ENCODE measurements at places on chromosomes 12 and 14.
A peak's percentile ranks its signal among the peaks of the same experiment; 100 is the strongest.

DNA sequence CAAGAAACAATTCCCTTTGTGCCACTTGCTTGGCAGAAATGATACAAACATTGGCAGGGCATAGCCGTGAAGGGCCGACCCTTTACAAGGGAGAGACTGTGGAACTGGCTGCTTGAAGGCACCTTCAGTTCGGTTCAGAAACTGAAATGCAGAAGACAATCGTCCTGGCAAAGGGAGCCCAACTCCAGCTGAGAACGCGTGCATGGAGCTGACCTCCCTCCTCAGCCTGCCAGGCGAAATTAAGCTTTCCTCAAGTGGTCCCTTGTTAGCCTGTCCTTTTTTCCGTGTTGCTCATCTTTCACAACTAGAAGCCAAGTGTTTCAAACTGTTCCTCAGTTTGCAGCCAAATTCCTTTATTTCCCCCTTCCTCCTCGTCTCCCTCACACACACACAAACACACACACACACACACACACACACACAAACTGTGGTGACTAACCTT lies 8.1 kb downstream of the LGR5 start:
- DNase-seq, result no peak

GRCh38 chr12:120362516-120363273 lies 6.3 kb downstream of the MSI1 start:
- DNase-seq, result peak; percentile 93

DNA sequence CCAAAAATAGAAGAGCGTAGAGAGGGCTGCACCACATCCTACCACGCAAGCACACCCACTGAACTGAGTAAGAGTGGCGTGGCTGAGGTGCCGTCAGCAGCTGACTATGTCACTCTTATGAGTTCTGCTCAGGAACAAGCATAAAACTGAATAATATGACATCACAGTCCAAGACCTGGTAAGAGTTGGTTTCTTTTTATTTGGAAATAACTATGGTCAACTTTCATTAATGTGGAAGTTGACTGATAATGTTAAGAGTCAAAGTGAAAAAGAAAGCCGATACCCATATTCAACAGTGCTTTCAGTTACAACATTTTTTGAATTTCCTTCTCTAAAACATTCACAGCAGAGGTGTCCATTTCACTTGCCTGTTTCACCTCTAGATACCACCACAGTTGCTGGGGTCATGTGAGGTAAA lies 44.6 kb downstream of the GNS start:
- no peak for DNase-seq

- no peak for DNase-seq
These were observed 47.8 kb upstream of the ETV6 start for GRCh38 chr12:11601647-11602046.

- DNase-seq, result no peak
These were observed 1135.8 kb downstream of the BCL11B start for GRCh38 chr14:98136012-98136789.

DNA sequence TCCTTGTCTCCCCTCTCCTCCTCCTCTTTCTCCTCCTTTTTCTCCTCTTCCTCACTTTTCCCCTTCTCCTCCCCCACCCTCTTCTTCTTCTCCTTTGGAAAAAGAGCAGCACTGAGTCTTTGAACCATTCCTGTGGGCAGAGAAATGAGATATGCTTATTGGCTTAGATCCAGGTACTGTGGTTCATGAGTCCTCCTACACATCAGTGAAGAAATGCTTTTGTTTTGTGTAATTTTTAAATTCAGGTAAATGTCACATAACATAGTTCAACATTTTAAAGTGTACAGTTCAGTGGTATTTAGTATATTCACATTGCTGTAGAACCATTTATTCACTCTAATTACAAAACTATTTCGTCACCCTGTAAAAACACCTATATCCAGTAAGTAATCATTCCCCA lies 402.1 kb downstream of the AACS start:
- DNase-seq, result no peak

GRCh38 chr12:46154221-46154985 lies 114.4 kb downstream of the SLC38A1 start:
- no peak for DNase-seq

GRCh38 chr12:132550014-132550802 lies 60.2 kb downstream of the LRCOL1 start:
- DNase-seq, result no peak

- DNase-seq, result no peak
These were observed 28.2 kb downstream of the GTF2A1 start for GRCh38 chr14:81192594-81192993.

- DNase-seq, result peak; percentile 47
These were observed 8.7 kb upstream of the JDP2 start for GRCh38 chr14:75418850-75419768.

DNA sequence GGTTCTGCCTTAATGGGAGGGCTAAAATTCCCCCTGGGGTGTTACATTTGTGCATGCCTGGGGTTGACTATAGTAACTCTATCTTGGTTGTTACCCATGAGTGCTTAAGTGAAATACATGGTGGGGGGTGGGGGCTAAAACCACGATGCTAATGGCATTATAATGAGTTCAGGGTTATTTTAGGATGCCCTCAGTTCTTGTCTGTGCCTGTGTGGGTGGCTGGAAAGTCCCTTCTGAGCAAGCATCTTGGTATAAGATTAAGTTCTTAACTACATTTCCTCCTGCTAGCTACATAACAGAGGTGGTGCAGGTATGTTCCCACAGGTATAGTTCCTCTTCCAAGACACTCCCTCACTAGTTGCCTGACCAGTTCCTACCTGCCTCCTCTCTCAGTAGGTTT lies 822.3 kb downstream of the LRFN5 start:
- DNase-seq, result no peak

GRCh38 chr14:81416981-81417380 lies 16.9 kb upstream of the STON2 start:
- DNase-seq, result no peak

DNA sequence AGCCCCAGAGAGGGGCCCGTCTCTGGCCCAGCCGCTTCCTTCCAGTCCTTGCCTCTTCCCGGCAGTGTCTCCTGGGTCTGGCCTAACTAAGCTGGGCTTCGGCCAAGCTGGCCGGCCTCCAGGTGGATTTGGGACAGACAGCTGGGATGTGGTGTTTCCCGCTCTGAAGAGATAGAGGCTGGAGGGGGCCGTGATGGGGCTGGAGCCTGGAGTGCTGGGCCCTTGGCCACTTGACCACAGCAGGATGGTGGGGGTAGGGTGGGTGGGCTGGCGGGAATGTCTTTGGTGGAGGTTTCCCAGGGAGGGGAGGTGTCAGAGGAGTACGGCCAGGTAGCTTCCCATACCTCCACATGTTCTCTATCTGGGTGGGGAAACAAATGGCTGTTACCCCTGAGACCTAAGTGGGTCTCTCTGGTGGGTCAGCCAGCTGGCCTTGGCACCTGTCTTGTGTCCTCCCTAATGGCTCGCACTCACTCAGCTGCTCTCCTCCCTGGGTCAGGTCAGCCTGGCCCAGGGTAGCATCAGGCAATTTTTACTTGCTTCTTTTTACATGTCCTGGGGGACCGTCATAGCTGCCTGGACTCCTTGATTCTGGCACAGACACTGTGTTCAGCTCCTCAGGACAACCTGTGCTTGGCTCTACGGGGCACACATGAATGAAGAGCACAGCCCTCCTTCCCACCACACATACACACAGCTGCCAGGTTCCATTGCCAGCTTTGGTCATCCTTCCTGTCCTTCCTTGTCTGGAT lies 19.8 kb upstream of the PGF start:
- no peak for DNase-seq

- DNase-seq, result no peak
These were observed 14.9 kb downstream of the SCAF11 start for GRCh38 chr12:45975506-45975905.

GRCh38 chr14:103803661-103804060 lies 43.7 kb downstream of the PPP1R13B start:
- DNase-seq, result no peak

- no peak for DNase-seq
These were observed 8.0 kb upstream of the ACTR10 start for GRCh38 chr14:58191763-58192601.

DNA sequence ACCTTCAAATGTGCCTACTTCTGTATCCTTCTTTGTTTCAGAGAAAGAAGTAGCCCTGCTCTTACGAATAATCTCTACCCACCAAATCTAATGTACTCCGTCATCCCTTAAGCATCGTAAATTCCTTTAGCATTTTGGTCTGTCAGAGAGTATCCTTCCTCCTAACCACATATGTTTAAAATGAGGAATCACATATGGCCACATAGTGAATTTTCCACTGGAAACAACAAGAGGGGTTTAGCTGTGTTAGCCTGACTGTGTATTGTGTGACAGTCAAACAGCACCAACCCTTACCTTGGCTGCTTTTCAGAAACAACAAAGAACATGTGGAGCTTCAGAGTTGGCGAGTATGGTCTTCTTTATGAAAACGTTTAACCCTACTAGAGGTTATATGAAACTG lies 5.5 kb downstream of the LUM start:
- DNase-seq, result no peak

DNA sequence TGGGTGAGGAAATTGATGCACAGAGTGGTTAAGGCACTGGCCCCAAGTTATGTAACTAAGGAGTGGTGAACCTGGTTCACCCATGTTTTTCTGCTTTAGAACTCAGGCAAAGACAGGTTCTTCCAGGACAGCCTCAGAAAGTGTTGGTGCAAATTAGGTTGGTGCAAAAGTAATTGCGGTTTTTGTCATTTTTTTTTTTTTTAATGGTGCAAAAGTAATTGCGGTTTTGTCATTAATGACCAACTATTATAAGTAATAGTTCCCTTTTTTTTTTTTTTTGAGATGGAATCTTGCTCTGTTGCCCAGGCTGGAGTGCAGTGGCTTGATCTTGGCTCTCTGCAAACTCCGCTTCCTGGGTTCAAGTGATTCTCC lies 5.2 kb upstream of the SSH1 start:
- DNase-seq, result no peak

DNA sequence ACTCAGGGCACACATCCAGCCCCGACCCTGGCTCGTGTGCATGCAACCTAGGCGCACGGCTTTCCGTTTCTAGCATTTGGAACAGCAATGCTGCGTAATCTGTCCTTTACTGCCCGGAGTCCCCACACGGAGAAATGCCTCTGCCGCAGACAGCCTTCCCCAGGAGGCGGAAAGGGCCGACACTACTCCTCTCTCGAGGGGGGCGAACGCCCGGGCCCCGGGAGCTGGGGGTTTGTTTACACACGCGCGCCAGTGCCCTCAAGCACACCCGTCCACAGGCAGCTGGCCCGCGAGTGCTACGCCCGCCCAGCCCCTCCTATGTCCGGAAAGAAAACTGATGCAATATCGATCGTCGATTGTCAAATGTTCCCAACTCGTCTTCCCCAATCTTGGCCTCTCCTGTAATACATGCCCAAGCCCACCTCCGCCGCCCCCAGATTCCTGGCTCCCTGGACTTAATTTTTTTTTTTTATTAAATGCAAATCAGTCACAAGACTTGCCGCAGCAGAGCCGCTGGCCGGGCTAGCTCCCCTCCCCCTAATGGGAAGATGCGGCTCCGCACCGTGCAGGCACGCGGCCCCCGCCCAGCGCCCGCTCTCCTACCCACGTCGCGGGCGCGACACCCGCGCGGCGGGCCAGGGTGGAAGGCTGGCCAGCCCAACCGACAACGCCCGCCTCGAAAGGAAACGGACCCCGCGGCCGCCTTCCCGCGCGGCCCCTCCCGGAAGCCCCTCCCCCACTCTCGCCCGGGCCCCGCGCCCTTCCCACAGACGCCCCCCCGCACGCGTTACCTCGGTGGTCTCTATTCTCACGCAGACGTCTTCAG lies 642 bp downstream of the SLC38A2 start:
- peak; percentile 47 for DNase-seq

DNA sequence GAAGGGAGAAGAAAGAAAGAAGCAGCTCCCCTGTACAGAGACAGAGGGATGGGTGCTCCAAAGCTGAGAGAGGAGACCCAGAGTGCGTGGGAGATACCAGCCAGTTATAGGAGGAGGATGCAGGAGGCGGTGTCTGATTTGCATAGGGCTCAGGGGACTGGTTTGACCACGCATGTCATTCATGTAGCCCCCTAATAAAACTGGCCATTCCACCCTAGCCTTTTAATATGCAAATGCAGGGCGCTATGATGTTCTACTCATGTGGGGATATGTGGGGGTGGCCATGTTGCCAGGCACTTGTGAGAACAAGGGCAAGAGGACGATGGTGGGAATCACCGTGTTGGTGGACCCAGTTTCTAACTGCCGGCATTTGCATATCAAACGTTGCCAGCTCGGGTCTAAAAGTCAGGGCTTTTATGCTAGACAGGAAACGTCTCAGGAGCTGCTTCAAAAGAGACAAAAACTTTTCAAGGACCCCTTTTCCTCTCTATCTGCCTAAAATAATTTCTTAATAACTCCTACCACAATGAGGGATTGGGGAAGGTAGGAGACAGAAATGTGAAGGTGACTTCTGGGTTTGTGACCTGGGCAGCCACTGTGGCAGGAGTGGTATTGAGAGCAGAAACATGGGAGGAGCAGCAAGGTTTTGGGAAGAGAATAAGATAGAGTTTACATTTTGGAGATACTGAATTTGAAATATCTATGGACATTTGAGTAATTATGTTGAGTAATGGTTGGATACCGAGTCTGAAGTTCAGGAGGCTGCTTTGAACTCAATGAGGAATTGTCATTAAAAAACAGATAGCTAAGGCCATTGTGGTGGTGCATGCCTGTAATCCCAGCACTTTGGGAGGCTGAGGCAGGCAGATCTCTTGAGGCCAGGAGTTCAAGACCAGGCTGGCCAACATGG lies 2.2 kb upstream of the ATXN3 start:
- DNase-seq, result no peak

DNA sequence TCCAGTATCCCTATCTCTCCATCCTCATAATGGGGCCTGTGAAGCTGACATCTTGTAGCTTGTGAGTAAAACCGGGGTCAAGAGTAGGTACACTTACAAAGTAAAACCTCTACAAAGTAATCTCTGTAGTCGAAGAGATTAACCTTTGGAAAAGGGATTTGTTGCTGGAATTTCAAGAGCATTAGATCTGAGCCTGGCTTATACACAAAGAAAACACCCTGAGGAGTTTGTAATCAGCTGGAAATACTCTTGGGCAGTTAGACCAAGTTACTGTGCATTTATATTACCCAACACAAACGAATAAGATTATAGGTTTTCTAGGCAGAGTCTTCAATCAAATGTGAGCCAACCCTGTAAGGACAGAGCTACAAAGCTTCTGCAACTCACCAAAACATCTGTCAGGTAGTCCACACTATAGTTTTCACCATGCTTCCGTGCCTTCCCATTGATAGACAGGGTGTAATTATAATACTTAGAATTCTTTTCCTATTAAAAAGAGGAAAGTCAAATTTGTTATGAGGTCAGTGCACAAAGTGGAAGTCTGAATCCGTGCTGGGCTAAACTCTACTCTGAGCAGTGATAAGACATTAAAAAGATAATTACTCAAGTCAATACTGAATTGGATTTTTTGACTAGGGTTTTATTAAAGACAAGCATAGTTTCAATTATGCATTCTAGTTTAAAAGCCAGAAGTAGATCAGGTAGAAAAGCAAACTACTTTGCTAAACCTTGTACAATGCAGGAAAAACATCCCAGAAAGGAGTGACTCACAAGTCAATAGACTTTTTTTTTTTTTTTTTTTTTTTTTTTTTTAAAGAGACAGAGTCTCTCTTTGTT lies 14.6 kb downstream of the GNS start:
- no peak for DNase-seq

GRCh38 chr12:64469455-64470142 lies 17.7 kb downstream of the TBK1 start:
- DNase-seq, result no peak

GRCh38 chr12:69083689-69084088 lies 150.7 kb upstream of the CPM start:
- DNase-seq, result no peak
